Bronchial smooth muscle cell (primary cell): ENCODE measurements at places on chromosomes 4 and X. TPM values are rescaled to one million over a fixed set of nuclear protein-coding genes. Genes with fewer than 3 reads are reported as not detected.

The CFAP299 gene
- total RNA-seq: 5.4 and 8.3 TPM in 2 replicates

The HSD17B13 gene
- under 0.01 and 0.16 TPM in 2 replicates for total RNA-seq

The IL13RA1 gene
- 22.2 and 62.9 TPM in 2 replicates for total RNA-seq

The S100G gene
- not detected in 2 replicates for total RNA-seq

The TLR10 gene
- not detected in 2 replicates for total RNA-seq

The PAGE2 gene
- not detected in 2 replicates for total RNA-seq

The VGLL1 gene
- not detected in 2 replicates for total RNA-seq

The SERPINA7 gene
- total RNA-seq: not detected in 2 replicates

The MAOB gene
- 1.0 and 5.5 TPM in 2 replicates for total RNA-seq

The PHKA2 gene
- total RNA-seq: 10.9 and 16.3 TPM in 2 replicates

The SULT1B1 gene
- 0.32 TPM in 1 of 2 replicates, not detected in the other for total RNA-seq

The GLOD5 gene
- total RNA-seq: not detected in 2 replicates

The RNF128 gene
- total RNA-seq: 3.3 and 3.6 TPM in 2 replicates

The PRDM5 gene
- total RNA-seq: 14.5 and 15.4 TPM in 2 replicates

The TRIM60 gene
- total RNA-seq: not detected in 2 replicates

The HNRNPDL gene
- 120 and 137 TPM in 2 replicates for total RNA-seq

The VCX3A gene
- total RNA-seq: not detected in 2 replicates

The MMRN1 gene
- 0.09 and 0.16 TPM in 2 replicates for total RNA-seq

The BGN gene
- 2.4 and 5.3 TPM in 2 replicates for total RNA-seq

The CENPVL2 gene
- not detected in 2 replicates for total RNA-seq

The MAGEA11 gene
- total RNA-seq: not detected in 2 replicates

The FGFBP1 gene
- not detected in 2 replicates for total RNA-seq

The TMEM31 gene
- total RNA-seq: not detected in 2 replicates

The ENPP6 gene
- 0.16 and 0.17 TPM in 2 replicates for total RNA-seq

The FGD1 gene
- total RNA-seq: 3.1 and 3.6 TPM in 2 replicates

The ADRA2C gene
- 0.09 and 0.16 TPM in 2 replicates for total RNA-seq

The RAB39B gene
- total RNA-seq: 1.7 and 2.5 TPM in 2 replicates

The REELD1 gene
- total RNA-seq: not detected in 2 replicates

The BRS3 gene
- not detected in 2 replicates for total RNA-seq

The VEGFD gene
- 0.63 and 3.2 TPM in 2 replicates for total RNA-seq

The GPC3 gene
- 0.63 and 7.6 TPM in 2 replicates for total RNA-seq

The F9 gene
- not detected in 2 replicates for total RNA-seq

The UGT2B17 gene
- not detected in 2 replicates for total RNA-seq

The USP26 gene
- total RNA-seq: not detected in 2 replicates

The TCEAL7 gene
- 32.1 and 74.1 TPM in 2 replicates for total RNA-seq

The MAGEC3 gene
- total RNA-seq: not detected in 2 replicates

The NXF2 gene
- not detected in 2 replicates for total RNA-seq

The USP17L17 gene
- total RNA-seq: not detected in 2 replicates

The HTN1 gene
- not detected in 2 replicates for total RNA-seq

The CDS1 gene
- 0.17 and 0.47 TPM in 2 replicates for total RNA-seq

The PRSS12 gene
- total RNA-seq: 40.7 and 76.3 TPM in 2 replicates

The NUDT10 gene
- 1.4 and 2.7 TPM in 2 replicates for total RNA-seq
